ENCODE measurements at places on chromosomes 1 and 21. TPM values are rescaled to one million over a fixed set of nuclear protein-coding genes. Genes with fewer than 3 reads are reported as not detected.

GRCh38 chr1:155320252-155320651 lies 442 bp upstream of the RUSC1 start:
- no peak for DNase-seq
- H3K27me3 ChIP-seq, result no peaks in the 10 kb centered on the region
- peak overlapping the region; percentile 89 for H3K4me3 ChIP-seq
- H3K4me1 ChIP-seq, result peaks cover 26% of the 10 kb centered on the region
- H3K27ac ChIP-seq, result peak overlapping the region; percentile 9
- peaks cover 7% of the 10 kb centered on the region for H3K36me3 ChIP-seq

GRCh38 chr1:173128742-173129141 lies 78.0 kb upstream of the TNFSF18 start:
- no peak overlapping the region for H3K27ac ChIP-seq
- DNase-seq, result no peak
- H3K27me3 ChIP-seq, result no peaks in the 10 kb centered on the region
- no peak overlapping the region for H3K4me3 ChIP-seq
- H3K36me3 ChIP-seq, result no peaks in the 10 kb centered on the region
- peaks cover 12% of the 10 kb centered on the region for H3K4me1 ChIP-seq

- no peak overlapping the region for H3K4me3 ChIP-seq
- H3K4me1 ChIP-seq, result peaks cover 33% of the 10 kb centered on the region
- H3K27ac ChIP-seq, result no peak overlapping the region
- no peaks in the 10 kb centered on the region for H3K36me3 ChIP-seq
- no peaks in the 10 kb centered on the region for H3K27me3 ChIP-seq
Measured at GRCh38 chr1:183230413-183230812, 44.3 kb downstream of the LAMC2 start.

DNA sequence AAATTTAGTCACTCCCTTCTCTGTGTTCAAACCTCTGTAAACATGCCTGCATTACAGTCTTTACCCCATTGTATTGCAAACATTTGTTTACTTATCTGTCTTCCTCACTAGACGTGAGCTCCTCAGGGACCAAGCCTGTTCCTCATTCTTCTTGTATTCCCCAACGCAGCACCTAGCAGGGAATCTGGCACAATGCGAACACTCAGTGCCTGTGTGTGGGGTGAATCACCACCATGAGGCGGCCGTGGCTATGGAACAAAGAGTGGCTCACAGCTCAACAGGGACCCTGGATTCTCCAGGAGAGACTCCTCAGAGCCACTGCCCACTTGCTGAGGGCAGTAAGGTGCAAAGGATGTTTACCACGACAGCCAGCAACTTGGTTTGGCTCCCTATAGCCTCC lies 95.9 kb downstream of the DDX20 start:
- H3K36me3 ChIP-seq, result no peaks in the 10 kb centered on the region
- peaks cover 64% of the 10 kb centered on the region for H3K27me3 ChIP-seq
- no peak overlapping the region for H3K4me3 ChIP-seq
- H3K27ac ChIP-seq, result no peak overlapping the region

- peaks cover 7% of the 10 kb centered on the region for H3K36me3 ChIP-seq
- no peak overlapping the region for H3K27ac ChIP-seq
- no peak for DNase-seq
- H3K4me3 ChIP-seq, result no peak overlapping the region
- peaks cover 22% of the 10 kb centered on the region for H3K4me1 ChIP-seq
Measured at GRCh38 chr1:53324321-53324720, 3.5 kb downstream of the LRP8 start.

GRCh38 chr1:37085393-37085792 lies 51.1 kb upstream of the GRIK3 start:
- no peaks in the 10 kb centered on the region for H3K4me1 ChIP-seq
- DNase-seq, result no peak
- peaks cover 30% of the 10 kb centered on the region for H3K27me3 ChIP-seq
- no peak overlapping the region for H3K27ac ChIP-seq
- no peak overlapping the region for H3K4me3 ChIP-seq
- H3K36me3 ChIP-seq, result no peaks in the 10 kb centered on the region

DNA sequence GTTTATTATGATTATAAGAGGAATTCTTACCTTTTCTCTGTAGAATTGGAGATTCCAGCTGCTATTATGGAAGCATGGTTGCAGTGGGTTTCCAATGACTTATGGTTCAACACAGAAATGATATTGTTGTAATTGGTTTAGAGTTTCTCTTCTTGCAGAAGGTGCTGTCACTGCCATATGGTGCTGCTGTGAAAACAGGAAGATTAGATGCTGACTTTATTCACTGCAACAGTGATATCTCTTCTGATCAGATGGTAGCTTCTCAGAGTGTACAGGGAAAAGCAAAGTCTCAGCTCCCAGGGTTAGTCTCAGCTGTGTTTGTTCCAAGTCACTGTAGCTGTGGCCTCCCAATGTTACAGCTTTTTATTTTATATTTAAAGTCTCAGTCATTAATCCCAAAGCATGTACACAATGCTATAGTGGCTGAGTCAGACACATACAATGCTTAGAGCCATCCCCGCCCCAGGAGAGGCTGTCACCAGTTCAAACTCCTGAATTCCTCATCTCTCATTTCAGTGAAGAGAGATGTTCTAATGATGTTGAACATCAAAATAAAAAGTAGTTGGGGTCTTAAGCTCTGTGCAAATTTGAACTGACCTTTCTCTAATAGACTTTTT lies 42.7 kb upstream of the RGS2 start:
- H3K27ac ChIP-seq, result no peak overlapping the region
- peaks cover 28% of the 10 kb centered on the region for H3K4me1 ChIP-seq
- H3K4me3 ChIP-seq, result no peak overlapping the region

- no peaks in the 10 kb centered on the region for H3K4me1 ChIP-seq
- DNase-seq, result no peak
- no peak overlapping the region for H3K4me3 ChIP-seq
- H3K27ac ChIP-seq, result no peak overlapping the region
Measured at GRCh38 chr1:244371242-244372141, 80.2 kb downstream of the ADSS2 start.

GRCh38 chr1:227214207-227214606 lies 104.1 kb downstream of the CDC42BPA start:
- no peaks in the 10 kb centered on the region for H3K4me1 ChIP-seq
- no peak overlapping the region for H3K27ac ChIP-seq
- no peak for DNase-seq

DNA sequence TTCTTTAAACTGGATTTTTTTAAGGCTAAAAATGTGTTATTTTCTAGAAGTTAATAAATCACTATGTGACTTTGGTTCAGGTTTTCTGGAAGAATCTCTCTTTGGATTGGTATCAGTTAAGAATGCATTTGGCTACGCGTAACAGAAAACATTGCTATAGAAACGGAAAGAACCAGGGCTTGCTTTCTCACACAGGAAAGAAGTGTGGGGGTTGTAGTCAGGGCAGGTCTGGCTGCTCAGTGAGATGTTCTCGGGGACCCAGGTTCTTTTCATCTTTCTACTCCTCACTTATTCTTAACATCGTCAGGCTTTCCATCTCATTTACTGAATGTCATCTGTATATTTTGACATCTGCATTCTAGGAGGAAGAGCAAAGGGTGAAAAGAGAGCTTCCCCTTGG lies 191.4 kb downstream of the ZBTB18 start:
- no peak for DNase-seq
- peak overlapping the region; percentile 72 for H3K27ac ChIP-seq
- no peak overlapping the region for H3K4me3 ChIP-seq
- H3K36me3 ChIP-seq, result no peaks in the 10 kb centered on the region

GRCh38 chr1:176177764-176178163 lies 29.3 kb downstream of the COP1 start:
- no peak for DNase-seq
- H3K27ac ChIP-seq, result no peak overlapping the region
- H3K27me3 ChIP-seq, result no peaks in the 10 kb centered on the region
- peaks cover 19% of the 10 kb centered on the region for H3K36me3 ChIP-seq
- no peak overlapping the region for H3K4me3 ChIP-seq

DNA sequence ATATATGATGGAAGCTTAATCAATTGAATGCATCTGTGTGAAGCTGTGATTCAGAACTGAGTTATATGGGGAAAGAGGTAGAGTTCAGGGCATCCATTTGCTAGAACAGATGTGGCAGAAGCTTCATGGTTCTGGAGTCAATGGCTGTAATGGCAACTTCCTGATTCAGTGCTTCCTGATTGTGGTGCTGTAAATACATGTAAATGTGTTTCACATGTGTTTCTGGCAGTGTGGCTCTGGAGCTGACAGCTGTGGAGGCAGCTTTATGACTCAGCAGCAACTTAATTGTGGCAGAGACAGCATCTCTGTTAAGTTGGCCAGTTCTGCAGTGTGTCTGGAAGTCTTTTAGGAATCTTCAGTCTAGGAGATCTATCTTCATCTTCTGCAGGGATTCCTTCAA lies 226.6 kb upstream of the ZRANB2 start:
- no peak overlapping the region for H3K4me3 ChIP-seq
- no peak for DNase-seq
- H3K27ac ChIP-seq, result no peak overlapping the region
- no peaks in the 10 kb centered on the region for H3K36me3 ChIP-seq
- H3K4me1 ChIP-seq, result no peaks in the 10 kb centered on the region
- no peaks in the 10 kb centered on the region for H3K27me3 ChIP-seq

- no peaks in the 10 kb centered on the region for H3K4me1 ChIP-seq
- H3K27ac ChIP-seq, result no peak overlapping the region
- DNase-seq, result no peak
Measured at GRCh38 chr1:57485643-57486042, 61.8 kb upstream of the DAB1 start.

DNA sequence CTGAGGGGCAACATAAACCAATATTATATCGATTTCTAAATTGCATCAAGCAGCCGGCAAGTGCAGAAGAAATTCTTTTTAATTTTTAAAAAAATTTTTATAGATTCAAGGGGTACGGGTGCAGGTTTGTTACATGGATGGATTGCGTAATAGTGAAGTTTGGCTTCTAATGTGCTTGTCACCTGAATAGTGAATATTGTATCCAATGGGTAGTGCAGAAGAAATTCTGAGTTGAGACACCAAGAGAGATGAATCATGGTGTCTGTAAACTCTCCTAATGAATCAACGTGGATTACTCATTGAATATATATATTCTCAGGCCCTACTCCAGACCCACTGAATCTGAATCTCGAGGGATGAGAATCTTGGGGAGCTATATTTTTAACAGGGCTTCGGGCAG lies 253.7 kb upstream of the FOXD3 start:
- no peak for DNase-seq
- no peak overlapping the region for H3K4me3 ChIP-seq
- no peaks in the 10 kb centered on the region for H3K4me1 ChIP-seq
- peaks cover 68% of the 10 kb centered on the region for H3K27me3 ChIP-seq
- H3K27ac ChIP-seq, result no peak overlapping the region
- no peaks in the 10 kb centered on the region for H3K36me3 ChIP-seq

The DMRTA2 gene
- not detected for total RNA-seq

The KIAA1614 gene
- total RNA-seq, result 7.3 TPM

The OR2L5 gene
- not detected for total RNA-seq

The DNASE2B gene
- not detected for total RNA-seq

The KCNE2 gene
- total RNA-seq, result 0.92 TPM

The LPAR3 gene
- 0.99 TPM for total RNA-seq
